ENCODE measurements at places on chromosomes 7 and 10.

DNA sequence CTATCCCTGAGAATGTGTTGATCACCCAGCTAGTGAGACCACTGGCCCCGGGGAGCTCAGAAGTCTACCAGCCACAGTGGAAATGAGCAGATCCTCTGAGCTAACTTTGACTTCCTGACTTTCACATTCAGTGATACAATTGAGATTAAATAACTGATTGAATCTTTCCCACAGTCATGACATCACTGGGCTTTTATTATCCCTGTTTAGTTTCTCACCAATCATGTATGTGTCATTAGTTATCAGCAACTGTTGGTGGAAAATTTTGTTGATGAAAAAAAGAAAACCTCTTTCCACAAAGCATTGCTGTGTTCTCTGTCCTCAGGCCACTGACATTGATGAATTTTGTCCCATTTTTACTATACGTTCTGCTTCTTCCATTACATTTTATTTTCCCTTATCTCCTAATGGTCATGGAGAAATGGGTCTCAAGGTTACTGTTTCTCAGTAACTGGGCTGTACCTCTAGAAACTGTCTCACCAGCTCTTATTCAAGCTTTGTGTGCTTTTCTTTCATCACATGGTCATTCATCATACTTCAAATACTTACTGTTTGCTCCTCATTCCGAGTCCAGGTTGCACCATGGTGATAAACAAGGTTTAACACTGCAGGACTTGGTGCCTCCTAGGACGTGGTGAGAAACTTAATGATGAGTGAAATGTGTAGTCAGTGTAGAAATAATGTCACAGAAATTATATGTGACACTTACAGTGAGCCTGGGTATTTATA lies 304.7 kb downstream of the CDK14 start:
- no peak for DNase-seq

DNA sequence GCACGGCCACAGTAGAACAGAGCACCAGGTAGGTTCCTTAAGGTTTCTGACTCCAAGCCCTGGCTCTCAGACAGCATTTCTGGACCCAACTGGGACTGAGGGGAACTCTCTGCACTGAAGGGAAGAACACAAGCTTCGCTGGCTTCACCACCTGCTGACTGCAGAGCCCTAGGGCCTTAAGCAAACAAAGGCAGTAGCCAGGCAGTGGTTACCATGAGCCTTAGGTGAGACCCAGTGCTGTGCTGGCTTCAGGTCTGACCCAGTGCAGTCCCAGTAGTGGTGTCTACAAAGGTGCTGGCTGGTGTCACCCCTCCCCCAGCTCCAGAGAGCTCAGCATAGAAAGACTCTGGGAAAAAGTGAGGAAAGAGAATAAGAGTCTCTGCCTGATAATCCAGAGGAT lies 59.5 kb downstream of the SIRT1 start:
- no peak for DNase-seq

GRCh38 chr7:13793926-13794325 lies 195.5 kb downstream of the ETV1 start:
- DNase-seq, result no peak

DNA sequence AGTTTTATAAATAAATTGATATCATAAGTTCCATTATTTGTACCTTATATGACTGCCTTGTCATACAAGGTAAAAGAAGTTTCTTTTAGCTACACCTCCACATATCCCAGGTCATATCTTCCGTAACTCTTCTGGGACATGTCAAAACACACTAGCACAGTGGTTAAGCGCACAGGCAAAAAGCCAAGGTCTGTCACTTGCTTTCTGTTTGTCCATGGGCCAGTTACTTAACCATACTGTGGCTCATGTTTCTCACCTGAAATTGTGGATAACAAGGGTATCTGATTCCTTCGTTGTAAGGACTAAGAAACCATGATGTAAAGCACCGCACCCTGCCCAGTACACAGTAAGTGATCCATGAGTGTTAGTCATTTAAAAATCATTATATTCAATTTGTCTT lies 56.2 kb downstream of the SEMA3D start:
- no peak for DNase-seq

GRCh38 chr10:116255886-116256751 lies 16.9 kb downstream of the GFRA1 start:
- DNase-seq, result no peak

- no peak for DNase-seq
Observed at GRCh38 chr7:81956520-81956919, 186.7 kb upstream of the HGF start.

GRCh38 chr10:72062832-72063702 lies 25.3 kb downstream of the SPOCK2 start:
- DNase-seq, result no peak

GRCh38 chr7:131327049-131327625 lies 539 bp upstream of the MKLN1 start:
- no peak for DNase-seq

- DNase-seq, result no peak
Observed at GRCh38 chr7:77409739-77410547, 6.2 kb downstream of the GSAP start.

GRCh38 chr7:143954544-143954943 lies at the start of gene OR2F1:
TSS of gene OR2F1 (plus strand) at chr7:143954844. CDS start at chr7:143959971, 5,127 bp downstream.
- no peak for DNase-seq

DNA sequence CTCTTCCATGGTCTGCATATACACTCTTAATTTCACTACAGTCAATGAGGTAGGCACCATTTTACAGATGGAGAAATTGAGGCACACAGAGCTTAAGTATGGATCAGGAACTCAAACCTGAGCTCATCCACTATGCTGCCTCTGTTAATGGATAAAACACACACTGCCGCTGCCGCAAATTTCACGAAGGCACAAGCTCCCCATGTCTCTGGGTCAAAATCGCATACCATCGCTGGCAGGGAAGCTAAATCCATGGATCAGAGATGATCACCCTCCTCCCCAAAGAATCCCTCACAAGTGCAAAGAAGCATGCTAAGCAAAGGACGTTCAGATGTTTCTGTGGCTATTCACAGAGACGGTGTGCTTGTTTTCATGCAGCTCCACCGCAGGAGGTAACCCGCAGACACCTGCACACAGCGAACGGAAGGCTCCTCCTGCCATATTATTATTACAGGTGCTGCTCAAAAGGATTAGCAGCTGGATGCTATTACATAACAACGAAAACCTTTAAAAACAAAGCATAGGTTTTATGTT lies 109.3 kb downstream of the UBE2H start:
- no peak for DNase-seq

- DNase-seq, result no peak
Observed at GRCh38 chr10:36181426-36182178, 539.5 kb upstream of the FZD8 start.

- no peak for DNase-seq
Observed at GRCh38 chr7:28732071-28732869, 225.9 kb downstream of the TRIL start.

DNA sequence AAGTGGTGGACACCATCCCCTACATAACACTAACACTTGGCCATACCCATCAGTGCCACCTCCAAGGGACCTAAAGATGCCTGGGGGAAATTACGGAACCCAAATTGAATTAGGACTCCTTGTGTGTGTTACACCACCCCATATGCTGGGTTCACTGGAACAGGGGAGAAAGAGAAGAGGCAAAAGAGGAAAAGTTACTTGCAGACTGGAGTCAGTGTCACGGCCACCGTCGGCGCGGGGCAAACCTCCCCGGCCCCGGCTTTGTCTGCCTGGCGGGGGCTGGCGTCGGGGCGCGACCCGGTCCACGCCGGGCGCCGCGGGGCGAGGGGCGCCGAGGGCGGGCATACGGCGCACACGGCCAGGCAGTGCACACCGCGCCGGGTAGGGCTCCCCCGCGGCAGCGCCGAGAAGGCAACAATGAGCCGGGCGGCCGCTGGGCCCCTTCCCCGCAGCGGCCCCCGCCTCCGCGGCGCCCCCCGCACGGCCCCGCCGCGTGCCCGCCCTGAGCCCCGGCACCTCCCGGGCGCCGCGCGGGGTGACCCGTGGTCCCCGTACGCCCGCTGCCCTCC lies 171.1 kb downstream of the FAM107B start:
- peak; percentile 15 for DNase-seq

GRCh38 chr7:112414855-112415490 lies 35.3 kb upstream of the IFRD1 start:
- DNase-seq, result no peak

DNA sequence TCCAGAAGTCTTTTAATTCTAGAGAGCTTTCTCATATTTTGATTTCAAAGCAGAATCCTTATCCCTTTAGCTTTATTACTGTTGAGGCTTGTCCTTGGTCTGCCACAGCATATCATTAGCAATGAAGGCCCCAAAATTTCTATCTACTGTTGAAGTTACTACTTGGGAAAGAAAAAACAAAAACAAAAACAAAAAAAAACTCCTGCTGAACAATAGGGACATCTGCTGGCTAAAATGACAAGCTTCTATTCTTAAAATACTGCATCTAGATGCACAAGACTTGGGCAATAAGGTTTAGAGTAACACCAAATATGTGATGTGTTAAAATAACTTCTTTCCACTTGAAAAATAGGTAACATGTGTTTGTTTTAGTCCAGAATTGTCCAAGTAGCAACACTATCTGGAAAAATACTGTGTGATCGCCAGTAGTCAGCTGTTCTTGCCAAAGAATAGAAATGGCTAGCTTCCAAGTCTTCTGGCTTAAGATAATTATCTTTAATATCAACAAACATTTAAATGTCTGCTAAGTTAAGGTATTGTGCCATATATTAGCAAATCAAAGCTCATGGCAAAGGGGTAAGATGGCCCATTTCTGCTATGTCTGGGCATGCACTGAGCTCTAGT lies 3.8 kb upstream of the DMTF1 start:
- no peak for DNase-seq

- no peak for DNase-seq
Observed at GRCh38 chr7:94054130-94054529, 50.0 kb upstream of the BET1 start.

DNA sequence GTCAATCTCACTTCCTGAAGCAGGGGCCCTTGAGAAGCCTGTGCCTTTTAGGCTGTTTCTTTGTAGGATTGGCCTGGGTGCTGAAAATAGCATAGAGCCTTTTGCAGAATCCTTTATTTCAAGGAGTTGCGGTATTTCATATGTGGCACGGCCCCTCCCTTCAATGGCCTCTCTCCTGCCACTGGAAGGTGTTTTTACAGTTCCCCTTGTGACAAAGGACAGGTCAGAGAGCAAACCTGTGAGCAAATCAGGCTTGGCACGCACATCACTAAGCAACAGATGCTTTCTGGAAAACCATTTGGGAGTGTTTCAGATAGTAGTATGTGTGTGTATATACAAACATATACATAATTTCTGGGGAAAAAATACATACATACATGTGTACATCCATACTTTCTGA lies 388.6 kb upstream of the C7orf33 start:
- DNase-seq, result no peak

- no peak for DNase-seq
Observed at GRCh38 chr7:150897502-150898474, 45.5 kb downstream of the AOC1 start.

- no peak for DNase-seq
Observed at GRCh38 chr10:26534384-26534783, 96.2 kb downstream of the APBB1IP start.

DNA sequence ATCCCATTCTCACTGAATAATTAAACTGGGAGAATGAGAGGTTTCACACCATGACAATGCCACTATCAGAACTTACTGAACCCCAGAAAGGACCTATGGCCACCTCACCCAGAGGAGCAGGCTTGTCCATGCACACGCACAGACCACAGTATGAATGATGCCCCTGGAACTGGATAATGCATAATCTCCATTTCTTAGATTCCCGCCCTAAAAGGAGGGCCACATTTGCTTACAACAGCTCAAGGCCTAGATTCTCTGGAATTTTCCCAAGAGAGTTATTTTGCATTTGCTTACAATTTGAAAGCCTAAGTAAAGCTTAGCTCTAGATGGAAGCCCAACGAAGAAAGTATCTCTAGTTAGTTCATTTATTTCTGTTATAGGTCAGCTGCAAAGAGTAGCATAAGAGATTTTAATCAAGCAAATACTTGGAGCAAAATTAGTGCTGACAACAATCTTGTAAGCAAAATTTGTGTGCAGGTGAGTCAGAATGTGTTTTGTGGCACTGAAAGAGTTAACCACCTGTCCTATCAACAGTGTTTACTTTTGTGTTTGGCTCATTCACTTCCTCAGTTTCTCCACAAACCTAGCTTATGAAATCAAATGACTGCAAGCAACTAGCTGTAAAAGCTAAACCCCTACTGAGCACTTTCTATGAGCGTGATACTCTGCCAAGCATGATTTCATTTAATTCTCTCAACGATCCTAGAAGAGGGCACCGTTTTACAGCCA lies 32.1 kb downstream of the ELMO1 start:
- DNase-seq, result no peak

DNA sequence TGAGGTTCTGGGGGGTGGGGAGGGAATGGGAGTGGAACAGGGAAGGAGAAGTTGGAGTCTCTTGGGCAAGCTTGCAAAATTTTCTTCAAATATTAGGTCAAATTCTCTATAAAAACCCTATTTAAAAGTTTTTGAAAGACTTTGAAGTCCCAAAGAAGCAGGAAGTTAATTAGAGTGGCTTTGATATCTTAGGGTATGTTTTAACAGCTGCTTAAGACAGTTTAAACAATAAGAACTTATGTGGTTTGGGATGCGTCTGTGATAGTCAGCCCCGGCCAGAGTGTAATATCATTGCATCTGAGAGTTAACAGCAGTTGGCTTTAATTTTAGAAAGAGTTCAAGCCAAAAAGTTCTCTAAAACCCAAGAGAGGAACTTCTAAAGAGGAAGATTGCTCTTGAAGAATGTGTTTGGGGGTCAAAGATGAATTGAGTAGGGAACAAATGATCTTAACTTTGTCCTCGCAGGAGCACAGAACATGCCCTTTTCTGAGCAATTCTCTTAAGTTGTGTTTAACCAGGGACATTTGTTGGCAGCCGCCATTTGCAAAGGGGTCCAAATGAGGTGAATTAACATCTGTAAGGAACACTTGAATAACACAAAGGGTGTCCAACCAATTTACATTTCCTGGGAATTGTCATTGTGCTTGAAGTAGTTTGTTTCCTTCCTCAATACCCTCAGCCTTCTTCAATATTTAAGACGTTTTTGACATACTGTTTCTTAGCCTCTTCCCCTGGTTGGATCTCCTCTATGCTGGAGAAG lies 182.4 kb downstream of the PTEN start:
- DNase-seq, result no peak

DNA sequence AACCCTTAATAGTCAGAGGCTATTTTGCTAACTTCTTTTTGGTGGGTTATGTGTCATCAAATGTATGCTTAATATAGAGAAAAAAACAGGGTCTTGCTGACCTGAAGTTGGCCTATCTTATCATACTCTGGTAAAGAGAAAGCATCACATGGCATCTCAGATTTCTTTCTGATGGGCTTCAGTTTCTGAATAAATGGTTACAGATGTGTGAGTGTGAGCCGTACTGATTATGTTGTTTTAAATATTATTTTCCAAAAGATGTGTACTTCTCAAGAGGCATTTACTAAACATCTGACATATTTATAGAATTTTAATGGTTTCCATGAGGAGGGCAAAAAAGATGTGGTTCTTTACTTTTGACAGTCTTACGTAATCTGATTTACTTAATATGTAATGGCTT lies 28.4 kb downstream of the BBS9 start:
- no peak for DNase-seq

GRCh38 chr7:45643630-45644029 lies 69.5 kb downstream of the ADCY1 start:
- no peak for DNase-seq

- no peak for DNase-seq
Observed at GRCh38 chr7:14236834-14237233, 247.4 kb upstream of the ETV1 start.

Measured in progenitor cell of endocrine pancreas (in vitro differentiated cells).